ENCODE measurements at places on chromosomes 13 and 19.

DNA sequence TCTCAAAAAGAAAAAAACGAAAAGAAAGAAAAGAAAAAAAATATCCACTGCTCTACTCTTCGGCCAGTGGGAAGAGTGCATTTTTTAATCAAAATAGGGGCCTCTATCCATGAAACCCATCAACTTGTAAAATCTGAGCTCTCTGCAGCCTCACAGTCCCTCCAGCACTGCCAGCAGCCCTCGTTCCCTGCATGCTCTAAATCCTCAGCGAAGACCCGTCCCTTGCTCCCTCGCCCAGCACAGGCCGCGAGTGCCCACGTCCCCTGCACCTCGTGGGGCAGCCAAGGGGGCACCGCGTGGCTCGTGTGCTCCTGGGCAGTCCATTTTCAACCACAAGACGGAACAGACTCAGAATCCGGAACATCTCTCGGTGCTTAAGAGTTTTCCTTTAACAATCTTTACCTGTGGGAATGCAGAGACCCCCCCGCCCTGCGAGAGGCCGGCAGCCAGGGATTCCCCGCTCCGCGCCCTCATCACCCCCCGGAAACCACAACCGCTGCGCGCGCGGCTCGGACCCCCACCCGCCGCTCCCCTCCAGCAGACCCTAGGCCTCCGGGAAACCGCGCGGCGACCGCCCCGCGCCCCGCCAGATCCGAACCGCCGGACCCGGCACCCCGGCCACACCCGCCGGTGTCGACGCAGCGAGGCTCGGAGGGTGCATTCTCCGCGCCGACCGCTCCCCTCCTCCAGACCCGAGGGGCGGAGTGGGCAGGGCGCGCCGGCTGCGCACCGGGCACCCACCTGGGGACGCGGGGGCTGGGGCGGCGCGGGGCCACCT is 638 bp downstream of the ANKRD27 start:
- no peak for DNase-seq

DNA sequence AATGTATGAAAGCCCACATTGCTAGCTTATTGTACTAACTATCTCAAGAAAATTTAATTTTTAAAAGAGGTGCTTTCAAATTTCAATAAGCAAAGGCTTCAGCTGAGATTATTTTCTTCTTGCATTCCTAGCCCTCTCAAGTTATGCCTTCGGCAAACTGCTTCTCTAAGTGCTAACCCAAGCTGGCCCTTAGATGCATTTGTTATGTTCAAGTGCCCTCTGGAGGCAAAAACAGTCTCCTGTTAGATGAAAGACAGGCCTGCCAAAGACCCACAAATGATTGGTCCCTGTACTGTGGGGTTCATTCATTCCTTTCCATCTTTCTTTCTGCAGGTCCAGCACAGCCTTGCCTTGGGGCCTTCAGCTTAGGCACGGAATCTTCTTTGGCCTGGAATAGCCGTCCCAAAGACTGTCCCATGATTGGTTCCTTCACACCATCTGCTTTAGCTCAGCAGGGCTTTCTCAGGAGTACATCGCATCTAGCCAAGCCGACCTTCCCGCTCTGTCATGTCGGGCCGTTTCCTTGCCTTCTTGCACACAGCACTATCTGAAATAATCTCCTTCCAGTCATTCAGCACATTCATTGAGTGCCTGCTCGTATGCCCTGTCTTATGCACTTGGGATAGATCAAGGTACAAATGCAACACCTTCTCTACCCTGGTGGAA is 26.4 kb upstream of the TPTE2 start:
- no peak for DNase-seq

- no peak for DNase-seq
Observed at GRCh38 chr13:64546371-64546770, 2683.8 kb downstream of the PCDH9 start.

DNA sequence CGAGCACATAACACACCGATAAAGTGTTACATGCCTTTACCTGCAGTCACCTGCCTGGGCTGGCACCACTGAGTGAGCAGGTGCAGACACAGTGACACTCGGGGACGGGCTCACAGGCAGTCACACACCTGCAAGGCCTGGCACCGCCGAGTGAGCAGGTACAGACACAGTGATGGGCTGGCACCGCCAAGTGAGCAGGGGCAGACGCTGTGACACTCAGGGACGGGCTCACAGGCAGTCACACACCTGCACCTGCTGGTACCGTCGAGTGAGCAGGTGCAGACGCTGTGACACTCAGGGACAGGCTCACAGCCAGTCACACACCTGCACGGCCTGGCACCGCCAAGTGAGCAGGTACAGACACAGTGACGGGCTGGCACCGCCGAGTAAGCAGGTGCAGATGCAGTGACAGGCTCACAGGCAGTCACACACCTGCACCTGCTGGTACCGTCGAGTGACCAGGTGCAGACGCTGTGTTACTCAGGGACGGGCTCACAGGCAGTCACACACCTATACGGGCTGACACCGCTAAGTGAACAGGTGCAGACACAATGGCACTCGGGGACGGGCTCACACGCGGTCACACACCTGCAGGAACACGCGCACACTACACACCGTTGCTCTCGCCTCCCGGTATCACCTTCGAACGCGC is 470 bp downstream of the ZNF835 start:
- no peak for DNase-seq

GRCh38 chr19:10290876-10291553 is 1.3 kb downstream of the ICAM5 start:
- no peak for DNase-seq

DNA sequence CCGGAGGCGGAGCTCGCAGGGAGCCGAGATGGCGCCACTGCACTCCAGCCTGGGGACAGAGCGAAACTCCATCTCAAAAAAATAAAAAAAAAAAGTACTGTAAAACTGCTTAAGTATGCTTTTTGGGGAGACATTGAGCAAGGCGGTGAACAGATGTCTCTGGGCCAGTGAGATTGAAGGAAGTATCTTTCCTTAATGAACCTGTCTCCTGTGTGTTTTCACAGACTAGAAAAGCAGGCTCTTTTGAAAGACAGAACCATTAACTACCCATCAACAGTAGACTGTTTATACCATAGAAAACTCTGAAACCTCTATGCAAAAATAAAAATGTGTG is 1.5 kb upstream of the ECH1 start:
- DNase-seq = no peak

DNA sequence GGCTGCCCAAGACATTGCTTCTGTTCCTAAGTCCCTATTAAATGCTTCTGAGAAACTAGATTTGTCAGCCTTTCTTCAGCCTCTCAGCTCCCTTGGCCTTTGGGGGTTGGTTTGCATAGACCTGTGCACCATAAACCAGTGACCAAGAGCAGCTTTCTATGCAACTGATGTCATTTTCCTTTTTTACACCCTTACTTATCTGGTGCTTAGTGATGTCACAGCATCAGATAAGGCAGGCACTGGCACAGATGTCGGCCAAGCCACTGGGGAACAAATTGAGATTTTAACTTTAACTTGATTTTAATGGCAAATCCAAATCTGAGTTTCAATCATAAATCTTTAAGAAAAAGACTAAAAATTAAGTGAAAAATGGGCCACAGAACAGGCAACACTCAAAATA is 59.8 kb downstream of the RUBCNL start:
- DNase-seq = no peak

DNA sequence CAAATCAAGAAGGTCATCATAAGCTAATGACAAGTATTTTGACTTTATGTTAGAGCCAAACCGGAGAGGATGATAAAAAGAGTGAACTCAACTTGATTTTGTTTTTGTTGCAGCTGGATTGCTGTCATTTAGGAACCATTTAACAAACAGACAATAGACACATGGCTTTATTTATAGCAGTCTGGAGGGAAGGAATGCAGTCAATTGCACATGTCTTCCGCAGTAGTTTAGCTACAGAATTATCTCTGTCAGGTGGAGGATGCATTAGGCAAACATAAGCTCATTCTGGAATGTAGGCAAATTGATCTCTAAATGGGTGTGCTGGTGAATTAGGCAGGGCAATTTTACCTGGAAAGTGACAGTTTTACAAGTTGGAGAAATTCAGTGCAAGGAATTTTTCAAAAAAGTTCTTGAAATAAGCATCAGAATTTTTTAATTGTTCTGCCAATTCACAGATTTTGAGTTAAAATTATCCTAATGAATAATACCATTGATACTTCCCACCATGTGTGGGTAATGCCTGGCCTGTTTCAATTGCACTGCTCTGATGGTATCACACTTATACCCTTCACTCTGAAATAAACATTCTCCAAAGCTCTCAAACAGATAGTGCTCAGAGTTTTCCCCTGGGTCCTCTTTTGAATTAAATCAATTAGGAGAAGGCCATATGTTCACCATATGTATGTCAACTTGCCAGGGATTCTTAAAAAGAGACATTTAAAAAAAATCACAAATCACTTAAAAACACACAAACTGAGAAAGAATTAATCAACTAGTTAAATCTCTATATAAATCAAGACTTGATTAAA is 318.3 kb downstream of the NDFIP2 start:
- DNase-seq = no peak

GRCh38 chr13:76854894-76855293 is 31.3 kb downstream of the KCTD12 start:
- DNase-seq = no peak

- no peak for DNase-seq
Observed at GRCh38 chr13:100040196-100040595, 48.7 kb upstream of the PCCA start.

GRCh38 chr13:98839856-98840769 is 87.6 kb upstream of the SLC15A1 start:
- DNase-seq = no peak

DNA sequence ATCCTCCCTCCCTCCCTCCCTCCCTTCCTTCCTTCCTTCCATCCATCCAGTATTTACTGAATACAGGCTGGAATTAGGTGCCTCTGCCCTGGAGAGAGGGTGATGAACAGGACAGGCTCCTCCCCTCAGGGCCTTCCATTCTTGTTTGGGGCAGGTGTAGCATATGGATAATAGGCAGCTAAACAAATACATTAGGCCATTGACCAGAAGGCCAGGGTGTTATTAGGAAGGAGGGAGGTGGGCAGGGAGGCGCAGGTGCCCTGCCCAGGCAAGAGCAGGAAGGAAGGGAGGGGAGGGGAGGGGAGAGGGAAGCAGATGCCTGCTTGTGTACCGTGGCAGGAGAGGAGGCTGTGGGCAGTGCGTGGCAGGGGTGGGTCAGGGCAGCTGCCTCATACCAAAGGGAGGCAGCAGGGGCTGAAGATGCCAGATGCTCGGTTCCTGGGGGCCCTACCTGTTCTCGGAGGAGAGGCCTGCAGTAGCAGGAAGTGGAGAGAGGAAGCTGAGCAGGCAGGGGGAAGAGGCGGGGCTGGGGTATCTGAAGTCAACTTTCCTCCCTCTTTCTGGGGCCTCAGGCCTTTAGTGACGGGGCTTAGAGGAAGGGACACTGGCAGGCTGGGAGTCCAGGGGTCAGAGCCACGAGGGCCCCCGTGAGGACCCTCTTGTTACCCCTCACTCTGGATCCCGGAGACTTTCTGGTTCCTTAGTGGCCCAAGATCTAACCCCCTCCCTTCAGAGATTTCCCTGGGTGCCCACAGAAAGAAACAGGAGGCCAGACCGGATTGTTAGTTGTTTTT is at the start of gene RINL:
RINL (minus strand) TSS at position 495 of the 794 bp plus-strand sequence. CDS start 1,533 bp downstream, outside the sequence.
- DNase-seq = no peak

GRCh38 chr13:74134777-74135325 is 647 bp upstream of the KLF12 start:
- DNase-seq = no peak

- no peak for DNase-seq
Observed at GRCh38 chr19:28471731-28472510, 741.0 kb downstream of the UQCRFS1 start.

GRCh38 chr13:26325876-26326275 is 71.9 kb downstream of the CDK8 start:
- DNase-seq = no peak

All from AG04450 (cell line).